ENCODE measurements at places on chromosomes 2 and 18.
A peak's percentile ranks its signal among the peaks of the same experiment; 100 is the strongest.

GRCh38 chr2:32706815-32707579 lies 79.1 kb downstream of the TTC27 start:
- ATAC-seq: no peak

DNA sequence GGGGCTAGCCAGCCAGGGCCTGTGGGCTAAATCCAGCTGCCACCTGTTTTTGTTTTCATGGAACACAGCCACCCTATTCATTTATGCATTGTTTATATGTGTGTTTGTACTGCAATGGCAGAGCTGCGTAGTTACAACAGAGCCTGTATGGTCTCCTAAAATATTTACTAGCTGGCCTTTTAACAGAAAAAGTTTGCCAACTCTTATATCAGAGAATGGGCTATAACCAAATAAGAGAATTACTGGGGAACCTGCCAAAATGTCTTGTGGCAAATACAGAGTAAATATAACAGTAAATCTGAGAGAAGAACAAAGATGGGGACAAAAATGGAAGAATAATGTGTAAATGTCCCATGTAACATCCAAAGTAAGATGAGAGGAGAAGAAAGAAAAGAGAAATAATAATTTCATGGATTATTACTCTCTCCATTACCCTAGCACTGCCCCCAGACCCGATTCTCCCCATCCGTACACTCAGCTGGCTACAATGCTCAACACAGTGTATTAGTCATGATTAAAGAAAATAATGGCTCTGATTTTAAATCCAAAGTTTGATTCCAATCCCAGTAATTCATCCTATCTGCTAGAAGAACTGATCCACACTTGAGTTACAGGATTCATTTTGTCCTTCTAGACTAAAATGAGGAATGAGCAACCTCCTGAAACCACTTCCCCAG lies 249.3 kb downstream of the LRATD1 start:
- ATAC-seq: no peak

DNA sequence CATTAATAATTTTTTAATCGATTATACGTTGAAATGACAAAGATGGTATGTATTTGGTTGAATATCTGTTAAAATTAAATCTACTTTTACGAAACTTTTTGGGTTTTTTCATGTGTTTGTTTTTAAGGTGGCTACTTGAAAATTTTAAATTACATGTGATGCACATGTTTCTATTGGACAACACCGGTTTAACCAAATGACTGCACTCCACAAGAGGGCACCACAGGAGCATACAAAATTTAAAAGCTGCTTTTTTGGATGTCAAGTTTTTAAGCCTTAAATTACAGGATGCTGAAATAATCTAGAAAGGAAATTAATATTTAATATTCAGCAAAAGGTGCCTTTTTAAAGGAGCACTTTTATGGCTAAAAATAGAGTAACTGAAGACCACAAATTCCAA lies 98.7 kb downstream of the ACVR1 start:
- ATAC-seq: no peak

GRCh38 chr2:227871375-227871791 lies at the start of gene DAW1:
TSS of gene DAW1 (plus strand) at chr2:227871631. CDS start at chr2:227871690, 59 bp downstream.
- ATAC-seq: peak; percentile 88

DNA sequence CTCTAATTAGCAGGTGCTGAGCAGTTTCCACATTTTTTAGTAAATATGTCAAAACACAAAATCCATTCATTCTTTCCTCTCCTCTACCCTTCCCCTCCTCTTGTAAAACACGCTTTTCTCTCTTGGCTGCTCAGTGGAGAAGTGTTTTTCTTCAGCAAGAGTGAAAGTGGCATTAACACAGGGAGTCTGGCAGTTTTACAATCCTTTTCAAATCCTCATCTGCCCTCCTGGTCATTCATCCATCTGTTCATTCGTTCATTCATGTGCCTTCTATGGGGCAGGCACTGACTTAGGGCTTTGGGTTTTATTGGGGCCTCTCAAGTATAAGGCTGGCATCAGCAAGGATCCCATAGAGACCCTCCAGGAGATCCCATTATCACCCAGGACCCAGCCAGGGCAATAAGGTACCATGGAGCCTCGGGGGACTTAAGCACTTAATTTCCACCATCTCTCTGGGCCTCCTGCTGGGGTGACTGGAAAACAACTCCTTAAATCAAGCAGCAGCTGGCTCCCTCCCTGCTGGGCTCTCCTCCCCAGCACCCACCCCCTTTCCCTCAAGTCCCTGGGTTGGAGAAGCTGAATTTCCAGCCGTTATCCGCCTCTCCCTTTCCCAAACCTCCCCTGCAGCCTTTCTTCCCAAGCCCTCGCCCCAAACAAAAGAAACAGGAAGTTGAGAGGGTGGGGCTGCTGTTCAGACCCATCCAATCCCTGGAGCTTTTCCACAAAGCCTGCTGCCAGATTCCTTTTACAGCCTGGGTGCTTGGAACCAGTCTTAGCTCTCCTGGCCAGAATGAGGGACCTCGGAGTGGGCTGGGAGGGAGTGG lies 32.6 kb downstream of the MARCHF4 start:
- ATAC-seq: no peak

GRCh38 chr18:46338766-46339165 lies 234.6 kb downstream of the HAUS1 start:
- ATAC-seq: no peak

DNA sequence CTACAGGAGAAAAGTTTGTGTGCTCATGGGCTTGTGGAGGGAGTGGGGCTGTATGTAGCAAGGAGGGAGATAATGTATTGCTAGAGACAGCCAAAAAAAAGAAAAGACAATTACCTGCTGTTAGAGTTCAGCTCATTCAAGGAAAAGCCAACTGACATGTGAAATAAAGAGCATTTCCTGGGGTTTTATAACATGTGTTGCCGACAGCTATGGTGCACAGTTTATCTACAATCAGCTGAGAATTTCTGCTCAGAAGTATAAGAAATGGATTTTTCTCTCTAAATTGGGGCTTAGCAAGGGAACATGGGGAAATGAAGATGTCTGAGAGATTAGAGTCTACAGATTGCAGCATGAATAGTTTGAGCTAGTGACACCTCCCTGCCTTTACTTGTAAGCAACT lies 674.1 kb downstream of the SUCLG1 start:
- ATAC-seq: no peak

DNA sequence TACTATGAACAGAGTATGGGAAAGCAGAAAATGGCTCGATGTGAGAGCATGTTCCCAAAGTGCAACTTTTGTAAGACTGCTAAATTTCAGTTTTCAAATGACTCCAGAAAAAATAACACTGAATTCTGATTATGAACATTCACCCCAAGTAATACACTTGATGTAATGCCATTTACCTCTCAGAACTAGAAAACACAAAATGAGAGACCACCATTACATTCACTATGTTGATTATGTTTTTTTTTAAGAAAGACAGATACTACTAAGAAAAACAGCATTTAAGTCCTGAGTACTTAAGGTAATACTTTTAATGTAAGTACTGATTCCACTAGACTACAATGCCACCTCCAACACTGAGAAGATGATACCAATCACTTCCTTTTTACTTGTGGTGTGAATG lies 38.5 kb downstream of the SFT2D3 start:
- peak; percentile 33 for ATAC-seq

GRCh38 chr2:6921321-6921922 lies 4.2 kb downstream of the RNF144A start:
- ATAC-seq: no peak

DNA sequence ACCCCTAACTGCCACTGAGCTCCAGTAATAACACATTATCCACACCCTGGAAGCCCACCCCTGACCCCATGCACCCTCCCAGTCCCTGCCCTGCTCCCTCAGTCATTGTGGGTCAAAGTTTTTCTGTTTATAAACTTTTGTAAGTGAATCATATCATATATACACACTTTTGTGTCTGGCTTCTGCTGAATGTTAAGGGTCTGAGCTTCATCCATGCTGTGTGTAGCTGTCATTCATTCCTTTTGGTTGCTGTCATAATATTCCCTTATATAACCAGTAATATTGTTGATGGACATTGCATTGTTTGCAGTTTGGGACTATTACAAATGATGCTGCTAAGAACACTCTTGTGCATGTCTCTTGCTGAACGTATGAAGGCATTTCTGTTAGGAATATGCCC lies 14.5 kb downstream of the CNNM4 start:
- ATAC-seq: no peak

- no peak for ATAC-seq
Observed at GRCh38 chr2:74860521-74860920, 26.6 kb downstream of the HK2 start.

DNA sequence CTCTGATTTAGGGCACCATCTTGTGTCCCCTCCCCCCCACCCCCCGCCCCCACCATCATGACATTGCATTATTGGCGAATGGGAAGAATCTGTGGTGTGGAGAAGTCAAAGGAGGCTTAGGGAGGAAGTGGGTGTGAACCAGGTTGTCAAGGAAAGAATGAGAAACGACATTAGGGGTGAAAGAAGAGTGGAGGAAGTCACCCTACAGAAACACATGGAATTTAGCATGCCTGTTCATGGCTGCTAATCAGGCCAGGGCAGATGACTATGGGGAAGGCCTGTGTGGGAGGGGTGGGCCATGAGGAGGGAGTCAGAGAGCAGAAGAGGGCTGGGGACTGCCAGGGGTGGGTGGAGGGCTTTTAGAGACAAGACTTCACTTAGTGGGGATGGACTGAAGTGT lies 81.6 kb downstream of the AOX1 start:
- ATAC-seq: no peak

DNA sequence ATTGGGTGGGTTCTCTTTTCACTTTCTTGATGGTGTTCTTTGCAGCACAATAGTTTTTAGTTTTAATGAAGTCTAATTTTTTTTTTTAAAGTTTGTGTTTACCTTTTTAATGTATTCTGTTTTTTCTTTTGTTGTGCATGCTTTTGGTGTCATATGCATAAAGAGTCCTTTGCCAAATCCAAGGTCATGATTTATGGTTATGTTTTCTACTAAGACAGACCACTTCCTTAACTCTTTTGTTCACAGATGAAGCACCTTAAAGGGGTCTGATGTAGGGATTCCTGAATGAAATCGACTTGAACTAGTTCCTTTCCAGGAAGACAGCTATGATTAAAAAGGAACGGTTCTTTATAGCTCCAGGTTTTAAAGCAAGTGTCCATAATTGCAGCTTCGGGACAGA lies 23.1 kb downstream of the LPIN1 start:
- no peak for ATAC-seq

DNA sequence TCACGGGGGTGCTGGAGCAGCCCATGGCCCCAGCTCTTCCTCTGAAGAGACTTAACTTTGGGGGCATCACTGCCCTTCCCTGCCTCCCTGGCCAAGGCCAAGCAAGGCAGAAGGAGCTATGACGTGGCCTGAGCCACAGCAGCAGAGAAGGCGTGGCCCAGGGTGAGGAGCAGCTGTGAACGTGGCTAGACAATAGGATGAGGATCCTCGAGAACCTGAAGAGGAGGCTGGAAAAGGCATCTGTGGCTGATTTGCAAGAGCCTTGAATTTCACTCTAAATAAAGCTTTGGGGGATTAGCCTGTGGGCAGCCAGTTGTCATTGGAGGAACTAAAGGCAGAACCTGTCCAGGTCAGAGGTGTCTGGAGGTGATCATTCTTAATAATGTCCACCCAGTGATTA lies 652.9 kb upstream of the ID2 start:
- no peak for ATAC-seq

DNA sequence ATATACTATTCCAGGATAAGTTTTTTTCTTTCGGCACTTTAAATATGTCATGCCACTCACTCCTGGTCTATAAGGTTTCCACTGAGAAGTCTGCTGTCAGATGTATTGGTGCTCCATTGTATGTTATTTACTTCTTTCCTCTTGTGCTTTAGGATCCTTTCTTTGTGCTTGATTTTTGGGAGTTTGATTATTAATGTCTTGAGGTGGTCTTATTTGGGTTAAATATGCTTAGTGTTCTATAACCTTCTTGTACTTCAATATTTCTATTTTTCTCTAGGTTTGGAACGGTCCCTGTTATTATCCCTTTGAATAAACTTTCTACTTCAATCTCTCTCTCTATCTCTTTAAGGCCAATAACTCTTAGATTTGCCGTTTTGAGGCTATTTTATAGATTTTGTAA lies 28.3 kb downstream of the STPG4 start:
- ATAC-seq: no peak

- no peak for ATAC-seq
Observed at GRCh38 chr2:72236445-72237067, 88.9 kb upstream of the CYP26B1 start.

DNA sequence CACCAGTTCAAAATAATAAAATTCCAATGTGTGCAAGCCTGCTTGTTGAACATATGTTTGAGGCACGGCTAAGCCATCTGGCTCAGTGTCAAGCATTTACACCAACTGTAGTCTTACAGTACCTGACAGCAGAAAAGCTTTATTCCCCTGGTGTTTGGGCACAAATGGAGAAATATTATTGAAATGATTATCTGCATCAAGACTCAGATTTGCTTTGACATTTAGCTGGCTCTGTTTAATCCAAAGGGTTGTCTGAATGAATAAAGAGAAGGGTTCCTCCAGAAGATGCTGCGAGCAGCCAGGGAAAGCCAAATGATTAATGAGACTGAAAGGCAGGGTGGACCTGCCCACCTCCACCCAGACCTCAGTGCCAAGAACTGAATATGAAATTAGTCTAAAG lies 393.2 kb upstream of the GALNT5 start:
- no peak for ATAC-seq

DNA sequence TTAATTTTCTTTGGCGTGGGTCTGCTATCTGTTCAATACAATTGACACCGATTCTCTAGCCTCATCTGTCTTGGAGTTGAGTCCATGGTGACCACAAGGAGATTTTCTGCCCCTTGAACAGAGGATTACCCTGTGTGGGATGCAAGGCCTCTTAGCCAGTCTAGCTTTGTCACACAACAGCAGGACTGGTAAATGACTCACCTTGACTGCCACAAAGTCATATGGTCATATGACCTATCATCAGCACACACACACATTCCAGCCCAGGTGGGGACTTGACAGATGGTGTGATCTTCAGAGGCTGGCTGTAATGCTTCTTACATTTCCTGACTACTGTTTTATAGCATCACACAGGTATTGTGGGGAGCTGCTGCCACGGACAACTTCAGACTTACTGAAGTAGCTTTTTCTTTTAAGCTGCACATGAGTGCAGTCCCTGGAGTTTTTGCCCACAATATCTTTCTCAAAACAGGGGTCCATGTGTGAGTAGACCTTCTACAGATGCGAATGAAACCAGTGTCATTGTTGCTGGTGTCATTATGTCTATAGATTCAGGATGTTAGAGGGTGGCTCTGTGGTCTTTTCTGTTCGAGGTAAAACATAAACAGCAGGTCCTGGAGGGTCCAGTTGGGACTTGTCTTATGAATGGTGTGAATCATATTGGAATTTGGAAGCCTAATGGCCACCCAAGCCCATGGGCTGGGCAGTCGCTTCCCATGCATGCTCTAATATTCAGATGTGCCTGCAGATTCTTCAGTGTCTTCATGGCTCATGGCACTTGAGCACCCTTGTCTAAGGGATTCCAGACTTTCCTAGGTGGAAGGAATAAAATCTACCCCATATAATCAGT lies 18.6 kb upstream of the ACOXL start:
- ATAC-seq: peak; percentile 97

GRCh38 chr2:47654790-47655562 lies 128.0 kb upstream of the MSH6 start:
- ATAC-seq: no peak

- peak; percentile 97 for ATAC-seq
Observed at GRCh38 chr2:241508240-241509154, at the start of gene STK25. TSS of gene STK25 (minus strand) at chr2:241508584. CDS start at chr2:241508035, 549 bp downstream.
